Activated naive CD8-positive, alpha-beta T cell treated with anti-CD3 and anti-CD28 coated beads for 36 hours (primary cell): ENCODE measurements at places on chromosomes 3 and 15. TPM values are rescaled to one million over a fixed set of nuclear protein-coding genes. Genes with fewer than 3 reads are reported as not detected.
A peak's percentile ranks its signal among the peaks of the same experiment; 100 is the strongest.

Gene CAND2
- 2.6 TPM for total RNA-seq

DNA sequence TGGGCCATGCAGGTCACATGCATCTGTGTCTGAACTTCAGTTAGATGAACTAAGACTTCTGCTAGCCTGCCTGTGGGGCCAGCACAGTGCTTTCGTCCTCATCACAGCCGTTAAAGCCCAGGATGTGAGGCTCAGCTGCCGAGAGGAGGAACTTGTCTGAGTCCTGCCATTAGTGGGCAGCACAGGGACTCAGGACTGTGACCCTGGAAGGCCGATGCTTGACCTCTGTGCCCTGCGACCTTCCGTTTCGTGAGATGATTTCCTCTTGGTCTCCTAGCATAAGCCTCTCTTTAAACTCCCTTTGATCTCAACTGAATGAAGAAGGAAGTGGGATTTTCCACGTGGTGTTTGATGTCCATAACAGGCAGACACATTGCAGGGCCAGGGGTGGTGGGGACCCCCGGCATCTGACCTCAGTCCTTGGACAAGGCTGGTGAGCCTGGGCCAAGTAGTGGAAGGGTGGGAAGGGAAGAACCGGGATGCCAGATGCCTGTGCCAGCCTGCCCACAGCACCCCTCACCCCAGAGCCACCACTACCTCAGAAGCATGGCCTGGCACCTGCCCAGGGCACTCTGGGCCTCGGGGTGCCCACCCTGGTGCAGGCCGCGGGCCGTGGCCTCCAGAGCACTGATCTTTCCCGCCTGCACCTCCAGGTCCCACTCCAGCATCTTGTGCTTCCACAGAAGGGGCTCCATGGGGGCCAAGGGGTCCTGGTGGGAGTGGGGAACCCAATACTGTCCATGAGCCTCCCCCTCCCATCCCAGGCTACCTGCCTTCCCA is 21.6 kb downstream of the PLA2G4B start:
- no peaks in the 10 kb centered on the region for H3K27me3 ChIP-seq
- no peak for DNase-seq
- no peaks in the 10 kb centered on the region for H3K36me3 ChIP-seq

DNA sequence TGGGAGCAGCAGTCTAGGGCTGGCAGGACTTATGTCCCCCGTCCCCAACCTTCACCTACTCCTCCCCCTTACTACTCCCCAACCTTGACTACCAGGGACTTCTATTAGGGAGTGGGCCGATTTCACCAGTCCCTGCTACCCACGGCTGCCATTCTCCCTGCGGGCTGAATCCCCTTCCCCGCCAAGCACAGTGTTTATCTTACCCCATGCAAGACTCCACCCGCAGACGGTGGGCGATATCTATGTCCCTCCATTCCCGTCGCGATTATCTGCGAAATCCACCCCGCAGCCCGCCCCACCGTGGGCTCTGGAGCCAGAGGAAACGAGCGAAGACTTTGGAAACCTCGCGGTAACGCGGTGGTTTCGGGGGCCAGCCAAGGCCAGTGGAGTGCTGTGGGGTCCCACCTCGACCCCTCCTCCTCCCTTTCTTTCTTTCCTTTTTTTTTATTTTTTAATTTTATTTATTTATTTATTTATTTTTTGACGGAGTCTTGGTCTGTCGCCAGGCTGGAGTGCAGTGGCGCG is 4.7 kb downstream of the ISLR2 start:
- peak overlapping the region; percentile 53 for H3K4me3 ChIP-seq
- H3K4me1 ChIP-seq, result peaks cover 23% of the 10 kb centered on the region
- DNase-seq, result no peak

DNA sequence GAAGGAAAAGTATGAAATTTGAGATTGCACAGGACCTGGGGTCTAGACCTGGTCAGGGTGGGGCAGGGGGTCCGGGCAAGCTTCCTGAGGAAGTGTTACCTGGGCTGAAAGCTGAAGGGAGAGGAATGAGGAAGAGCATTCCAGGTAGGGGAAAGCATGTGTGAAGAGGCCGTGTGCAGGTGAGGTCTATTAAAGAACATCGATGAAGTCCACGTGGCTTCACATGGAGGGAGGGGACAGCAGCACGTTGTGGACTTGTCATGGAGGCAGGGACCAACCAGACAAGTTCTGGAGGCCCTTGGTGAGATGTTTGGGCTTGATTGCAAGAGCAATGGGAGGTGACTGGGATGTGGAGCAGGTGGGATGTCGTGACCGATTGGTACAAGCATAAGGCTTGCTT is 47.1 kb downstream of the IDH2 start:
- no peak for DNase-seq
- H3K27me3 ChIP-seq, result no peaks in the 10 kb centered on the region
- H3K27ac ChIP-seq, result no peak overlapping the region
- no peaks in the 10 kb centered on the region for H3K36me3 ChIP-seq

DNA sequence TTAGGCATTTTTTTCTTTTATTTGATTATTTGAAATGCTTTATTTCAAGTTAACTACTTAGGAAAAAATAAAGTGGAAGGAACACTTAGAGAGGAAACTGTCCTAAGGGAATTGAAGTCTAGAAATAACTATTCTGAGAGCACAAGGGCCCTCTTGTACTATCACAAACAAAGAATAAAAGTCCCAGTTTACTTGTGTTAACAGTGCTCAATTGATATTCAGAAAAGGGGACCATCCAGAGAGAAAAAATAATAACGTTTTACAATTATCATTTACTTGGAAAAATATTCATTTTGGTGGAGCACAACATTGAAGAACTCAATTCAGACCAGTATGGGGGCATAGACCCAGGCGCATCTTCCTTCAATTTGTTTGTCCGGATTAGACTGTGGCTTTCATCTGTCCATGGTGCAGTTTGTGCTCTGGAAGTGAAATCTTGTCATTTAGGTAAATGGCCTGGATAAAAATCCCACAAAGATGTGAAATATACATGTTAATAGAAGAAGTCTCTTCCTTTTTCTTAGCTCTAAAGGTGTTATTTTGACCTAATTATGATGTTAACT is 54.5 kb upstream of the SAMMSON start:
- peaks cover 1% of the 10 kb centered on the region for H3K27me3 ChIP-seq
- H3K4me1 ChIP-seq, result no peaks in the 10 kb centered on the region
- H3K27ac ChIP-seq, result no peak overlapping the region
- H3K36me3 ChIP-seq, result no peaks in the 10 kb centered on the region
- no peak overlapping the region for H3K4me3 ChIP-seq
- no peak for DNase-seq
